ENCODE measurements at places on chromosomes 13 and 19. TPM values are rescaled to one million over a fixed set of nuclear protein-coding genes. Genes with fewer than 3 reads are reported as not detected.

Gene KLK5
- total RNA-seq: not detected

Gene SHISA7
- not detected for total RNA-seq

Gene ZNF85
- not detected for total RNA-seq

Gene PSG11
- total RNA-seq: not detected

Gene C19orf44
- 2.8 TPM for total RNA-seq

Gene CYP2A7
- not detected for total RNA-seq

Measured in A549 treated with ZK216348 at 1 μM for 4 hours (cell line).